ENCODE measurements at places on chromosomes 5 and 9. TPM values are rescaled to one million over a fixed set of nuclear protein-coding genes. Genes with fewer than 3 reads are reported as not detected.

- DNase-seq = no peak
Measured at GRCh38 chr5:53473633-53474032, 6.8 kb upstream of the FST start.

GRCh38 chr5:167511-167910 is 23.8 kb upstream of the LRRC14B start:
- DNase-seq = no peak

DNA sequence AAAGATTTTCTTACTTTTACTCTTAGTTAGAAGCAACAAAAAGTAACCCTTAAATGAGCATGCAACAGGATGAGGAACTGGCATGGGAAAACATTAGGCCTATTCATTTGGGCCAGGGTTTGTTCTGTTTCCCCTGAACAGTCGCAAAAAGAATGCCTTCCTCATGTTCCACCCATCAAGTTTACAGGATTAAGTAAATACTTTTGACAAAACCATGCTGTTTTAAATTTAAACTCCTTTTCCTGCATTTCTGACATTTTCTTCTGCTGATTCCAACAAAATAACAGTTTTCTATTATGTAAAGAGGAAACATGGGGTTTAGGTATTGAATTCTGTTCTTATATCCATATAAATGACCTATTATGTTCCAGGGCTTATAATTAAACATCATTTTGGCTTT is 236.6 kb upstream of the ACTBL2 start:
- DNase-seq = no peak

DNA sequence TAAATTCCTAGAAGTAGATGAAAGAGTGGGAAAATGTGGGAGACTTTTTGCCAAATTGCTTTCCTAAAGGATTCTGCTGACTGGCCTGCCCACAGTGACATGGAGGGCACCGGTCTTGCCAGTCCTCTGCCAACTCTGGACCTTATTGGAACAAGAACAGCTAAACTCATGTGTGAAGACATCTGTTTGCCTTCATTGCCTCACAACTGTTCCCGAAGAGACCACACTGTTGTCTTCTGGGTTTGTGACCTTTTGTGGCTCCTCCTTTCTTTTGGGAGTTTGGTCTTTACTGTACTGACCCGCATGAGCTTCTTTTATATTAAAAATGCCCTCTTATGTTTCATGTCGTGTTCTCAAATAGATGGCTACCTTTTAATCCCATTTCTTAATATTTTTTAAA is 16.1 kb upstream of the WNK2 start:
- no peak for DNase-seq

DNA sequence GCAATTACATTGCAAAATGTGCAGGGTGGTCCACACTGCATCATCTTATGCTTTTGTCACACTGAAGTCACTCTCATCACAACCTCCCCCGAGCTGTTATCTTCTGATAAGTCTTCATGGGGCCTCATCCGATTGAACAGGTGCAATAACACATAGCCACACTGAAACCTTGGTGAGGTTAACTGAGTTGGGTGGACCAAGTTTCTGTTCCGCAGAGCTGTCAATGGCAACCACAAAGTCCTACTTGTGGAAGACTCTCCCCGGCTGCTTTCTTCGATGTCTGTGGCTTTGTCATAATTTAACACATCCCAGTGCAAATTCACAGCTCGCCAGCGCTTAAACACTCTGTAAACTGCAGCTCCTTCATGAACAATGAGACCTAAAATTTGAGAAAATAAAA is 112.2 kb downstream of the MARCHF11 start:
- DNase-seq = no peak

- peak; percentile 91 for DNase-seq
Measured at GRCh38 chr9:114718801-114719221, 36.8 kb upstream of the TEX48 start.

DNA sequence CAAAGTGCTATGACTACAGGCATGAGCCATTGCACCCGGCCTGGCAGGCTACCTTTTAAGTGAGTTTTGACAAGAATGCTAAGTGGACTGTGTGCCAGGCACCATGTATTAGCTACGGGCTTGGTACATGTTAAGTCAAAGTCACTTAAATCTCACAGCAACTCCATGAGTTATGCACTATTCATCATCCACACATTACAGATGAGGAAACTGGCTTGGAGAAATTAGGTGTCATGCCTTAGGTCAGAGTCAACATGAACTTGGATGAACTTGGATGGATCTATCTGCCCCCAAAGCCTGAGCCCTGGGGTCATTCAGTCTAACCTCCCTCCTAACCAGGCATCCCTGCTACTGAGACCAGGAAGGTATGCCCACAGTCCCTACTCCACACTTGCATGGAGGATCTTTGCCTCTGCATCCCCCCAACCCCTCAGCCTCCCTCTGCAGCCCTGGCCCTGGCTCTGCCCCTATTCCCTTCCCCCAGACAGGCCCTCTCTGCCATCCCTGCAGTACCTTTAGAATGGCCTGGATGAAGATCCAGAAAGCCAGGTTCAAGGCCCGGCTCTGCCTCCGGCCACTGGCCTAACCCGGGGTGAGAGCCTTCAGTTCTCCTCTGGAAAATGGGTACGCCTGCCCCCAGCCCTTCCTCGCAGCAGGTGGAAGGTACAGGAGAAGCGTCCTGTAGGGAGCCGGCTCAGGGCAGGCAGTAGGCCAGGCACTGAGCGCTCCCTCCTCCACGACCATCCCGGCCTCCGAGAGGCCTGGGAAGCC is 685 bp upstream of the ADGRD2 start:
- peak; percentile 76 for DNase-seq

DNA sequence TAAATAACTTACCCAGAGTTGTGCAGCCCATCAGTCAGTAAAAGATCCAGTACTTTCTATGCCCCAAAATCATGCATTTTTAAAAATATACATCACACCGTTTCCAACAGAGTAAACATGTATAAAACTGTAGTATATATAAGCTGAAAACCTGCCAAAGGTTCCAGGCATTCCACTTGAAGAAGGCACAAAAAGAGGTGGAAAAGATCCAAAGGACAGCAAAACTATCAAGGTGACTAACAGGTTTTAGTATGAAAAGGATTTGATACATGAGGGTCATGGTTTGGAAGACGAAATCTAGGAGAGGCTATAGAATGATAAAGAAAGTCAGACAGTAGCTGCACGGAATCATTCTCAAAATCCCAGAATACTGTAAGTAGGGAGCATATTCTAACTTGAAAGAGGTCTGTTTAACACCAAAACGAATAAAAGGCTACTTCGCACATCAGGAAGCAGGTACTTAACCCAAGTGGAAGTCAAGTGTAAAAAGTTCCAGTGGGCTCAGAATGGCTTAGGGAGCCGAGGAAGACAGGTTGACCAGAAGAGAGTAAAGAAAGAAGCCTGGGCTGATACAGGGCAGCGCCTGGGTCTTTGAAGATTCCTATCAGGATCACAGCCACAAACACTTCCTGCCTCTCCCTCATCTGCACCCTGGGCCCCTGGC is 207.2 kb downstream of the ADAMTS12 start:
- no peak for DNase-seq

The TSLP gene
- 2.0 TPM for total RNA-seq

The ZFP37 gene
- total RNA-seq = 0.79 TPM

DNA sequence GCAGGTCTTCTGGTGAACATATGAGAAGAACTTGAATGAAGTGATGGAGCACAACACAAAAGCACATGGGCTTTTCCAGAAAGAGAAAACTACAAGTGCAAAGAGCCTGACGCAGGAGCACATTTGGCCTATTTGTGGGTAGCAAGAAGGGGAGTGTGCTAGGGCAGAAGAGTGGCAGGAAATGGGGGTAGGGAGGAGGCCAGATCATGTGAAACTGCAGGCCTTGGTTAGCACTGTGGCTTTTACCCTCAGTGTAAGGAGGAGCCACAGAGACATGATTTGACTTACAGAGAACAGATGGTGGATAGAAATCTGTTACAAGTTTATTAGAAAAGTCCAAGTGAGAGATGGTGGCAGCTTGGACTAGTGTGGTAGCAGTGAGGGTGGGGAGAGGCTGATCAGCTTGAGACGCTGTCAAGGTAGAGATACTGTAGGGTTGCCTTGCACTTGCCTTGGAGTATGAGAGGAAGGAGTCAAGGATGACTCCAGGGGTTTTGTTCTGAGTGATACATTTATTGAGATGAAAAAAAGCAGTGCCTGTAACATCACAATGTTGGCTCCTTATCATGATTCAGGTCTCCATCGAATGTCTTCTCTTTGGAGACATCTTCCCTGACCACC is 126.7 kb downstream of the PPP2R2B start:
- no peak for DNase-seq

- DNase-seq = no peak
Measured at GRCh38 chr5:52065182-52065581, 681.9 kb downstream of the ISL1 start.

GRCh38 chr5:37932450-37932849 is 92.6 kb upstream of the GDNF start:
- no peak for DNase-seq

The PPP3R2 gene
- not detected for total RNA-seq

The SLCO6A1 gene
- total RNA-seq = under 0.01 TPM

The FBXL7 gene
- 0.26 TPM for total RNA-seq

The SPATA31D4 gene
- total RNA-seq = not detected

DNA sequence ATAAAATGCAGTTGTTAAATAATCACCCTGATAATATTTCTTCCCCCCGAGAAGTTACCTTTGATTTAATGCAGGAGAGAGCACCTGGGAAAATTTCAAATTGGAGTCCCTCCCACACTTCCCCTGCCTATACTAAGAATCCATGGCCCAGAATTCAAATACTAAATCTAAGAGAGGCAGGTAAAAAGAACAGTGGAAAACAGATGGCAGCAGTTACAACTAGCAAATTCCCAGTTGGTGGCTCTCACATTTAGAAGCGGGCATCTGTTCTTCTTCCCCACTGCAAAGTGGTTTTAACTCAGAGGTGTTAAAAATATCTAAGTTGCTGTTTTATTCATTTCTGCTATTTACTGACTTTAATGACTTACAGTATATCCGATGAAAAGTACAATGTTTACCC is 210.4 kb upstream of the ELAVL2 start:
- DNase-seq = no peak

GRCh38 chr9:114139071-114139470 is 16.3 kb upstream of the COL27A1 start:
- DNase-seq = no peak

The SYK gene
- total RNA-seq = 29.7 TPM

DNA sequence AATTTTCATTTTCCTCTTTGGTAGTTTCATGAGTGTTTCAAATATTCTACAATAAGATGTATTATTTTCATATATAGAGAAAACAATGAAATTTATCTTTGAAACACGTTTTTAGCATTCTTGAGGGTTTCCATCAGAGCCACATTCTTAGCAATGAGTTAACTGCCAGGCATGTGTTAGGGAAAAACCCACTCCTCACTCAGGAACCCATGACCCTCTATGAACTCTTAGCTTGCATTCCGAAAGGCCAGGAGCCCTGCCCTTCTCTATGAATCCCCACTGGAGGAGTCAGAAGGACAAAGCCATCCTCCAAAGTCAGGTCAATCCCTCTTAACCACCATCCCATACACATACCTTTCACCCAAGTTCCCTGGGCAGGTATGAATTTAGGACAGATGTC is 57.5 kb downstream of the ADAMTS12 start:
- DNase-seq = no peak

DNA sequence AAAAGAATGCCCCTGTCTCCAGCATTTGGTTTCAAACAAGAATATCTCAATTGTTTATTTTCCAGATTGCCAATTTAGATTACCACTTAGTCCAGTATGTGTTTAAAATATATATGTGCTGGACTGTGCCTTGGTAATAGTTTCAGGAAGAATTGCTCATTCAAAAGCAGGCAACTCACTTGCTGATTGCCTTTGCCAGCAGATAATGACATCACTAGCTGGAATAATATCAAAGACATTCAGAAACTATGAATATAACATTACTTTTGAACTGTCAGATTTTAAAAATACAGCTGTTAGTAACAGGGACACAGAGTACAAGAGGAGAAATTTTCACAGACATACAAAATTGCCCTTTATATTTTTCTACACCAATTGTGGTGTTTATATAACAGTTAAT is 96.0 kb upstream of the ITGA2 start:
- peak; percentile 71 for DNase-seq

DNA sequence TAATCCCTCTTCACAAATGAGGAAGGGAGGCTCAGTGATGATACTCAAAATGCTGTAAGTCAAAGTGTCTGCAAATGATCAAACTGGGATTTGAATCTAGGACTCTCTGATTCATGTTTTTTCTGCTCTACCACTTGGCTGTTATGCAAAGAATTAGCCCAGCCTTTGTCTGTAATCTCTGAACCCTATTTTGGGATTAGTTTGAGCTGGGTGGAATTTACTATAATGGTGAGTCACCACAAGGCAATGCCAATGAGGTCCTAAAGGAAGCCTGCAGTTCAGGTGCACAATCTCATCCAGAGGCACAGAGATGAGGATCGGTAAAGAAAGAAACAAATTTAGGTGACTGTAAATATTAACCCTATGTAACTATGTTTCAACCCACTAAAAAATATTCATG is 29.2 kb downstream of the RFK start:
- DNase-seq = peak; percentile 88

- no peak for DNase-seq
Measured at GRCh38 chr5:107401470-107402122, 269.1 kb downstream of the EFNA5 start.

The PRELID2 gene
- total RNA-seq = 14.8 TPM

The BTNL9 gene
- total RNA-seq = not detected

DNA sequence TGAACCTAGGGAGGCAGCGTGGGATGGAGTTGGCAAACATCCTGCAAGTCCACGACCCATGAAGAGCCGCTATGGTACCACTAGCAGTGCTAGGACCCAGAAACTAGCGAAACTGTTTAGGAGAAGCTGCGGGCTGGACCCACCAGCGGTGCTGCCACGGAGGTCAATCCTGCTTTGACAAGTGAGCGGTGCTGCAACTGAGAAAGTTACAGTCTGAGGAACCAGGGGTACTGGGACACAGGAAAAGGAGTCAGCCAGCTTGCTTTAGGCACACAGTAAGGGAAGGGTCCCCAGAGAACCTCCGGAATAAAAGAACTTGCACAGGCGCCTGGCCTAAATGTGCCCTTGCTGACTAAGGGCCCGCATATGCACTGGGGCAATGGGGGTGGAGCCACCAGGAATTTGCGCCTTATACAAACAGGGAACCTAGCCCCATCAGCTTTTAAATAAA is 23.6 kb upstream of the ANXA2R start:
- DNase-seq = no peak

The TMEM8B gene
- 1.5 TPM for total RNA-seq

GRCh38 chr5:112957036-112957808 is 19.4 kb upstream of the DCP2 start:
- no peak for DNase-seq

DNA sequence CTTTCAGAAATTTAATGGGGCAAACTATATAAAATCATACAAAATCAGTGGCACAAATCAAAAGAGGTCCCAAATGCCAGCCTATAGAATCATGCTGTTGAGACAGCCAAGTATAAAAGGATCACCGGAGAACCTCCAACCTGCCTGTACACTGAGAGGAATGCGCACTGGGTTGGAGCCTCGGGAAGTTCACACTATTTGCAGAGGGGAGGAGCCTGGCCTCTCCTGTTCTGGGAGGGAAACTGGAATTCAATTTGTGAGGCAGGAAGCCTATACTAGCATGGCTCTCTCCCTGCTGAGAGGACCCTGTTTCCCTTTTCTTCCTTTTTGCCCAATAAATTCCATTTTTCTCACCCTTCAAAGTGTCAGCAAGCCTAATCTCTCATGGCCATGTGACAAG is 406.0 kb downstream of the HINT1 start:
- DNase-seq = no peak
